NCI-H187 (cell line): ENCODE measurements at places on chromosomes 12 and 14.

- DNase-seq = no peak
Observed at GRCh38 chr14:58914279-58914855, 274.1 kb upstream of the DAAM1 start.

- no peak for DNase-seq
Observed at GRCh38 chr14:59075506-59075905, 113.0 kb upstream of the DAAM1 start.

DNA sequence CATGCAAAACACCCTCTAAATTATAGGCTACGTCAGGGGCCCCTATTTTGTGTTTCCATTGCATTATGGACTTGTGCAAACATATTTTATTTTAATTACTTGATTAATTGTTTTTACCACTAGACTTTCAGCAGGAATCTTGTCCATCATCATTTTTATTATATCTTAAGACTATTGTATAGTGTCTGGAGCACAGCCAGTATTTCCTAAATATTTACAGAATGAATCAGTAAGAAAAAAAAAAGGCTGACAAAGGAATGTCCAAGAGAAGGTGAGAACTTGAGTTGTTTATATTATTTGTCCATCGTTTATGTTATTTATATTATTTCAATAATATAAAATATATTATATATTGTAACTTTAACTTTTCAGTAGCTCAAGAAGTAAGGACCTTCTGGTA, 664.7 kb downstream of the SLC6A15 start:
- no peak for DNase-seq

- no peak for DNase-seq
Observed at GRCh38 chr12:93743229-93743998, 66.2 kb downstream of the CRADD start.

GRCh38 chr12:26630546-26631027, 202.4 kb downstream of the ITPR2 start:
- DNase-seq = no peak

DNA sequence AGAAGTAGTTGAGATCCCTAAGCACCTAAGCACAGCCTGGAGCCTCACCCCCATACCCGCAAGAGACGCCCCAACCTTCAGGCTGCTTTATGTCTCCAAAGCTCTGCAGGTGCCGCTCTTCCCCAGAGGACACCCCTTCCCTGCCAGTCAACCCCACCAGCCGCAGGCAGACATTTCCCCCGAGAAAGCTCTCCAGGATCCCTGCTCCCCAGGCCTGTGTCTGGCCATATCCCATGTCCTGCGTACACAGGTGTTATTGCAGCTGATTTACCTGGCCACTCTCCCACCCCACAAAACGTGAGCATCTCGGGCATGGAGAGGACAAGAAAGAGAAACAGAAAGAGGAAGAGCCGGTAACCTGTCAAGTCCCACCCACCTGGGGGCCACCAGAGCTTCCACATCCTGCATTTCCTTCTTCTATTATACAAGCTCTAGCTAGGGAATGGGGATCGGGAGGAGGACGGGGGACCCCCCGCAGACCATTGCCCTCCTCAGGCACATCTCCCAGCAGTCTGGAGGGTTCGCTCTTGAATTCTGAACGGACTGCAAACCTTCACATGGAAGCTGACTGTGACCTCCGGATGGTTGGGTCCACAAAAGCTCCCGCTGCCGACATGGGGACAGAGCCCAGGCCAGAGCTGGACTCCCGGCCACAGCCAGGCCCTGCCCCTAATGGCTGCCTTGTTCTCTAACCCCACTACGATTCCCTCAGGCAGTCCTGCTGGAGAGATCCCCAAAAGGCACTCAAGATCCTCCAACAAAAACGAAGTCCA, 17.6 kb downstream of the CCDC88C start:
- DNase-seq = no peak

- DNase-seq = no peak
Observed at GRCh38 chr12:109963743-109964429, 32.3 kb downstream of the GIT2 start.

DNA sequence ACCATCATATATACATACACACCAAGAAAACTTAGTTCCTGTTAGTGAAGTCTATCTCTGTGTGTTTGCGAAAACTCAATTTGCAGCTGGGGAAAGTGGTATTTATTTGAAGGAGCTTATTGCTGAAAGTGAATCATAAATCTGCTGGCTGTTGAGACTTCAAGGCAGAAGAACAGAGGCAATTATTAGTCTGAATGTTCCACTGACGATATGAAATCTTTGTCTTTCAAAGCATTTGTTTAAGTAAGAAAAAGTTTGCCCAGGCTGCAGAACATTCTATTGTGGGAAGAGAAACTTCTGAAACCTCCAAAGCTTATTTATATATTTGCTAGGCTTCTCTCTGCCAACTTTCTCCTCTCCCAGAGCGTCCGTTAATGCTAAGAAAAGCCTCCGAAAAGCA, 255.7 kb upstream of the TMPO start:
- DNase-seq = no peak

GRCh38 chr12:63013302-63013701, 78.4 kb upstream of the PPM1H start:
- DNase-seq = no peak

GRCh38 chr14:90034156-90034555, 27.6 kb upstream of the KCNK13 start:
- no peak for DNase-seq

GRCh38 chr14:78297858-78298257, 127.7 kb downstream of the NRXN3 start:
- DNase-seq = no peak

DNA sequence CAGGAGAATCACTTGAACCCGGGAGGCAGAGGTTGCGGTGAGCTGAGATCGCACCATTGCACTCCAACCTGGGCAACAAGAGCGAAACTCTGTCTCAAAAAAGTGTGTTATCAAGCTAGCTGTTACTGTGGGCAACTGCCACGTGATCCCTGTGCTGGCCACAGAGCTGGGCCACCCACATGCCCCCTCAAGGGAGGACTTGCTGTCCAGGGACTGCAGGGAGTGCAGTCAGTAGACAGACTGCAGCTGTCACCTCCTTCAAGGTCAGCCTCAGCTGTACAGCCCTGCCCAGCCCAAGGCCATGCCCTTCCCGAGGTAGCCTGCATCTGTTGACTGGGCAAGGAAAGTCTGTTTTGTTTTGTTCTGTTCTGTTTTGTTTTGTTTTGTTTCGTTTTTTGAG, 46.6 kb upstream of the BICDL1 start:
- no peak for DNase-seq

- no peak for DNase-seq
Observed at GRCh38 chr14:55240526-55241178, 30.6 kb upstream of the FBXO34 start.

DNA sequence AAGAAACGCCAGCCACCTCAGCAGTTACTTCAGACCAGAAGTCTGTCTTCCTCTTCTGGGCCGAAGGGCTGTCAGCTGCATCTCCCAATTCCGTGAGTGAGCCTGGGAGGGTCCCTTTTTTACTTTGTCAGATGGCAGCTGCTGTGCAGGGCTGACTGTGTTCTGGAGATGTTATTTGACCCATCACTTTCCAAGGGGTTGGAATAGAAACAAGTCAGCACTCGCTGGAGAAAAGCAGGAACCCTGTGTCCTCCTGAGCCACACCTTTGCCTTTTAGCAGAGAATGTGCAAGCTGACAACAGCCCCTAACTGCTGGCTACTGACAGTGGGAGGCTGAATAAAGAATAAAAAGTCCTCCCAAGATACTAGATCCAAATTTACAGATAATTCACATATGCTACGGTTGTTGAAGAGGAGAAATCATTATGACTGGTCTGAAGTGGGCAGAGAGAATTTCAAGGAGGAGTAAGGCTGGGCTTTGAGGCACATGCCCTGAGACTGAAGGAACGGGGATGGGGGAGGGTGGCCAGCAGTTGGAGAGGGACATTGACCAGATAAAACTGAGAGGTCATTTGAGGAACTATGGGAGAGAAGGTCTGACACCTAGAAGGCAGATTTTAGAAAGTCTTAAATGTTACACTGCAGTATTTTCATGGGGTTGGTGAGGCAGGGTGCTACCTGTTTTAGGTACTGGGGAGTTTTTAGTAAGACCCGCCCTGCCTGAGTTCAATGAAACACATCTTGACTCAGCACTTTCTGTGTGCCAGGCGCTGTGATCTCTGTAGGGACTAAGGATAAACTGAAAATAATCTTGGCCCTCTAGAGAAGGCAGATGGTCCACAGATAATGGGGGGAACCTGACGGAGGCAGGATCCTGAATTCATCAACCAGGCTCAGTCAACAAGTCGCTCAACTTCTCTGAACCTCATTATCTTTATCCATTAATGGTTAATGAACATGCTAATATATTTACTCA, 27.4 kb downstream of the FAM234B start:
- no peak for DNase-seq

DNA sequence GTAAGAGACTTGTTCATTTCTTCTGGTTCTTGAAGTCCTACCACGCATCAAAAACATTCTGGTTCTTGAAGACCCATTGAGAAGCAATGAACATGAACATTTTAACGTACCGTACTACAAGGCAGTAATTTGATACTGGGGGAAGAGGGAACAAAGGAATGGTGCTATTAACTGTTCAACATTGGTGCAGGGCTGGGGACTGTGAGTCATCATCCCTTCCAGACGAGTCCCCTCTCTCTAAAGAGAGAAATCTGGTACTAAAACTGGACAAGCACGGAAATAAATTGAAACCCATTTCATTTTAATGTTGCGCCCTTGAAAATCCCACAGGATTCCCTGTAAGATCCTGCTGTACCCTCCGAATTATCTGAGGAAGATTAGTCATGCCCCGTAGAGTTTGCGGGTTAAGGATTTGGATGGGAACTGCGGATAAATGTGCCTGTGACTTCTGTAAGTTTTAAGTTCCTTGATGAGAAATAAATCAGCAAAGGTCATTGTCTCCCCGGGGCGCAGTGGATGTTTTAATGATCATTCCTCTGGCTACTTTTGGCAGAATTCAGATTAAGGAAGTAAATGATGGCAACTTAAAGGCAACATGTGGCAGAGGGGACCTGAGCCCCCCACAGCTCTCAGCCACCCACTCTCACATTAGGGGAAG, 78.6 kb downstream of the KCNK13 start:
- no peak for DNase-seq

DNA sequence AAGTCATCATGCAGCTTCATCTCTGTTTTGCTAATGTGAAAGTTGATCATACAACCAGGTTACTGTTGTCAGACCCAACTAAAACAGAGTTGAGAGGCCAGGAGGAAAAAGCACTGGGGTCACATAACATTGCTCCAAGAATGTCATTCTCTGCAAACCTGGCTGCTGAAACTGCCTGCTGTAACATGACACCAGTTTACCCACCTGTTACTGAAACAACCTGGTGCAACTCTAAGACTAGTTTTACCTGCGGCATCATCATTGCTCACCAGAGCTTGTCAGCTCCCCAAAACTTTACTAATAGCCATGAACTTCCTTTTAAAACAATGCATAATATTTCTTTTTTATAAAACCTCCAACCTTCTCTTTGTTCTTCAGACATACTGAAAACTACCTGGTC, 30.7 kb upstream of the DEGS2 start:
- no peak for DNase-seq

GRCh38 chr14:60640859-60641741, 8.2 kb downstream of the SIX1 start:
- DNase-seq = peak; percentile 60

- no peak for DNase-seq
Observed at GRCh38 chr12:53869500-53869899, 69.1 kb upstream of the HOXC13 start.

- no peak for DNase-seq
Observed at GRCh38 chr12:32117316-32117715, 10.7 kb downstream of the BICD1 start.

GRCh38 chr12:31368666-31369361, 42.9 kb upstream of the SINHCAF start:
- no peak for DNase-seq

DNA sequence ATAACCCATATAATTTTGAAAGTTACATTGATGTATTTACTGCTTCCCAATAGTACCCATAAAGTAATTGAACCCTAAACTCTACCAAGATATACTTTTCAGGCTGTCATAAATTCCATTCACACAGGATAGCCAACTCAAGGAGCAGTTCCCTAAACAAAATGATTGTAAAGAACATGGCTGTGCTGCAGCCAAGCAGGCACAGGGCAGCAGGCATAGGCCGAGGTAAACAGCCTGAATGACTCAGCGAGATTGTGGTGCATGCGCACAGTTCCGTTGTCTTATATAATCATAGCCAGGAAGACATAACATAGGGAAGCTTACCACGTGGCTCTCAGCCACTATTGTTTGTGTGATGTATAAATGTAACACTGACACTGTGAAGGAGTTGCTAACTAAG, 344.9 kb downstream of the FSCB start:
- no peak for DNase-seq

DNA sequence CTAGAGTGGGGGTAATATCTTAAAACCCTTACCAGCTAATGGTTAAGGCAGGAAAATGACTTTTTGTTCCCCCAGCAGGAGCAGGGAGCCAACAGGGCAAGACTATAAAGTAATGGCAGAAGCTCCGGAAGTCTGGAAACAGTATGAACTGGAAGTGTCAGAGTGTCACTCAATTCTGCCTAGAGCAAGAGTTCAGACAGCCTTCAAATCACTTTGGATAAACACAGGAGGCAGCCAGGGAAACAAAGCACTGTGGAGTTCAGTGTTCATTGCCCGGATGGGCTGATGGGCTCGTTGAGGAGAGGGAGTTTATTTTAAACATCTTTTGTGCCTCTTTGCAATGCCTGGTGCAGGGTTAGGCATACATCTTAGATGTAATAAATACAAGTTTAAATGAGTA, 16.5 kb upstream of the DYRK2 start:
- no peak for DNase-seq

DNA sequence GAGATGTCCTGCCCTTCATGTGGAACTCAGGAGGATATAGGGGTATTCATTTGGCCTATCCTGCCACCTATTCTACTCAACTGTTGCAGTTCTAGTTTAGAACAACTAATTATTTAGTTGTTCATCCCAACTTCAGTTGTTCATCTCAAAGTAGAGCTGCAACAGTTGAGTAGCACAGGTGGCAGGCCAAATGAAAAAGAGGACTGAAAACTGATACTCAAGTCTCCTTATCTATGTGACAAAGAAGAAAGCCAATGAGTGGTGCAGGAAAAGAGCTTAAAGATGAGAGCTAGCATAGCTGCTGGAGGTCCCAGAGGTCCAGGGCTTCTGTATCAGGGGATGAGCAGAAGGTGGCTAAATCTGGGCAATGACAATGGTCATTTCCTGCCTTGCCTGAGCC, 148.9 kb upstream of the KITLG start:
- DNase-seq = no peak

GRCh38 chr14:65938738-65939137, 526.2 kb downstream of the FUT8 start:
- DNase-seq = no peak

DNA sequence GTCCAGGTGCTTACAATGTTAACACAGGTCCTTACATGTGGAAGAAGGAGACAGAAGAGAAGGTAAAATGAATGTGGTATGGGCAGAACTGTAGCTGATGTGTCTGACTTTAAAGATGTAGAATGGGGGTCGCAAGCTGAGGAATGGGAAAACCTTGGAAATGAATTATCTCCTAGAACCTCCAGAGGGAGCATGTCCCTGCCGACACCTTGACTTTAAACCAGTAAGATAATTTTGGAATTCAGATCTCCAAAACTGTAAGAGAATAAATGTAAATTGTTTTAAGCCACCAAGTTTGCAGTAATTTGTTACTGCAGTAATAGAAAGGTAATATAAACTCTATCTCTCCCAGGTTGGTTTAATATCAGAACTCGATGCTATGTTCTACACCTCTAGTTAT, 80.1 kb upstream of the ALG10 start:
- DNase-seq = no peak
